Pancreas (tissue), 10 donors: ENCODE measurements at places on chromosomes 4 and X. TPM values are rescaled to one million over a fixed set of nuclear protein-coding genes. Genes with fewer than 3 reads are reported as not detected.

DNA sequence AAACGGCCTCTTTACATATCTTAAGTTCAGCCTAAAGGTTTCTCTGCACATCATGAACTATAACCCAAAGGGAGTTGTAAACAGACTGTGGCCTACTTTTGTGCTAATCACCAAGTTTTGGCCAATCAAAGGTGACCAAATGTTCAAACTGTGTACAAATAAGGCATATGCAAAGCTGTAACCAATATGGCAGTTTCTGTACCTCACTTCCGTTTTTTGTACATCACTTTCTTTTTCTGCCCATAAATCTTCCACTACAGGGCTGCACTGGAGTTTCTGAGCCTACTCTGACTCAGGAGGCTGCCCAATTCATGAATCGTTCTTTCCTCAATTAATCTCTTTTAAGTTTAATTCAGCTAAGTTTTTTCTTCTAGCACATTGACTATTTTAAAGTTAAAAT is 318.7 kb downstream of the SLC7A11 start:
- DNase-seq: no peak

The TMPRSS11D gene
- not detected for total RNA-seq

The ASMTL gene
- 11.2 TPM for total RNA-seq

The TMEM156 gene
- total RNA-seq: 0.08 TPM
